T-cell (primary cell): ENCODE measurements at places on chromosomes 16 and 17.

- DNase-seq: no peak
Observed at GRCh38 chr17:59730268-59730834, 22.9 kb downstream of the VMP1 start.

- no peak for DNase-seq
Observed at GRCh38 chr16:4529085-4530060, 9.2 kb downstream of the CDIP1 start.

DNA sequence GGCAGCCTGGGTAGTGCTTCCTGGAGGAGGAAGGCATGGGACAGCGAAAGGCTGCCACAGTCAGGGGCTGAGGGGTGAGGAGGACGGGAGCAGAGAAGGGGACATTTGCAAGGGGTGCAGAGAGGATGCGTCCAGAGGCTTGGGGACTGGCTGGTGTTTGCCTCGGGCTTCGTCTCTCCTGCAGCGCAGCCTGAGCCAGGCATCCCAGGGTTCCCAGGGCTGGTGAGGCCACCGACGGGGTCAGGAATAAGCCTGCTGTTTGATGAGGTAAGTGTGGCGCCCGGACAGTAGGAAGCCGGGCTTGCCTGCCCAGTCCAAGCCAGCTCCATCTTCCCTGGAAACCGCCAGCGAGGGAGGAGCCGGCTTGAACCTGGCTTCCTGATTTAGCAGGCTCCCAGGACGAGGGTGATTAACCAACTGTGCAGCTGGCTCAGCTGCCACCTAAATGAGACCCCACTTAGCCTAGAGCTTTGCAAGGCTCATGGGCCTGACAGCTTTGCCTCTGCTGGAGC is 47.8 kb downstream of the PITPNM3 start:
- no peak for DNase-seq

- DNase-seq: no peak
Observed at GRCh38 chr16:55471448-55472097, 7.4 kb upstream of the MMP2 start.

DNA sequence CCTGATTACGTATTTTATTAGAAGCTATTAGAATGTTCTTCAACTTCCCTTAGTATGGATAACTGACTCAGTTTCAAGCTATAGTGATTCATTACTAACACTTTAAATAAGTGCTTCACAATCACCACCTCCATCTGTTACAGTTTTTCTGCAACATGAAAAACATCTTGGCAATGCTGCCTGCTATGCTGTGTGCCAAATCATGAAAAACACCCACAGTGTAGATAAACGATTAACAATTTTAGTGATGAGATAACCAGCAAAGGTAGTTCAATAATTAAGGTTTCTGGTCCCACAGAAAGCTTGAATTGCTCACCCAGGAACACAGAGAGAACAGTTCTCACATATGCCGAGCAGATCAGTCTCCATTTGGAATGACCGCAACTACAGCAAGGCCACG is 51.4 kb upstream of the SLC25A19 start:
- DNase-seq: no peak

- no peak for DNase-seq
Observed at GRCh38 chr16:10526962-10527361, 53.4 kb downstream of the EMP2 start.

- DNase-seq: no peak
Observed at GRCh38 chr16:89633064-89633631, 19.7 kb downstream of the DPEP1 start.

GRCh38 chr16:89910717-89911354 is 7.8 kb upstream of the MC1R start:
- no peak for DNase-seq
